ENCODE measurements at places on chromosomes 1 and 21. TPM values are rescaled to one million over a fixed set of nuclear protein-coding genes. Genes with fewer than 3 reads are reported as not detected.

OR2L3 gene
- total RNA-seq = 0.05 TPM

ZNF593OS gene
- not detected for total RNA-seq

INSRR gene
- total RNA-seq = not detected

PM20D1 gene
- under 0.01 TPM for total RNA-seq

SLC26A9 gene
- not detected for total RNA-seq

ELAPOR1 gene
- total RNA-seq = 0.42 TPM

GPR52 gene
- total RNA-seq = 4.8 TPM

CHIA gene
- not detected for total RNA-seq

RGS7 gene
- total RNA-seq = 0.05 TPM

All from liver (tissue), 10 donors.